GM23248 (cell line): ENCODE measurements at places on chromosomes 4 and X. TPM values are rescaled to one million over a fixed set of nuclear protein-coding genes. Genes with fewer than 3 reads are reported as not detected.

DNA sequence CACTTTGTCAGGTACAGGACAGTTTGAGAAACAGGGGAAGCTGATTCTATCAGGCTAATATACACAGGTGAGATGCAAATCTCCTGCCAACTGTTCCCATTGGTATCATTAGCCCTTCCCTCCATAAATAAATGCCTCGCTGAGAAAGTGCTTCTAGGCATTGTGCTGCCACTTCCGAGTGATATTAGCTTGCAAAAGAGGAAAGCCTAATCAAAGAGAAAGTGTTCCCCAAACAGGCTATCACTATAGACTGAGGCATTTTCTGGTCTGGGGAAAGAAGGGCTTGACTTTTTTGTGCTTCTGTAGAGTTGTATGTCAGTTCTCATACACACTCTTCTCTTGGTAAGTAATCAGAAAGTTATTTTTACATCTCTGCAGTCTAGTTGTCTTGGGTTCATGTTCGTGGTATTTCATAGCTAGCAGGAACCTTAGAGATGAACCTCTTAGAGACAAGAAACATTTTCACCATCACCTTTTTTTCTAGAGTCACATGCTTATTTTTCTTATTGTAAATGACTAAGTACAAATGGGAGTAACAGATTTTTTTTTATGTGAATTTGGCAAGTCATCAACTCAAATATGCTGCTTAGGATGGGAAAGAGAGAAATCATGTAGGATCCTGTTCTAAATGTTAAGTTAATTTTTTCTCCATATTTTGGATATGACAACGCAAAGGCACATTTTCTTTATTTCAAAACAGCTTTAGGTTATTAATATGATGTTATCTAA lies 1009.8 kb downstream of the ADGRL3 start:
- no peaks in the 10 kb centered on the region for H3K4me1 ChIP-seq
- H3K36me3 ChIP-seq, result no peaks in the 10 kb centered on the region
- no peak for DNase-seq
- H3K4me3 ChIP-seq, result no peak overlapping the region

- H3K4me3 ChIP-seq, result no peak overlapping the region
- DNase-seq, result peak; percentile 50
- no peaks in the 10 kb centered on the region for H3K27me3 ChIP-seq
- H3K36me3 ChIP-seq, result no peaks in the 10 kb centered on the region
Observed at GRCh38 chrX:17521871-17522693, 147.1 kb downstream of the NHS start.

DNA sequence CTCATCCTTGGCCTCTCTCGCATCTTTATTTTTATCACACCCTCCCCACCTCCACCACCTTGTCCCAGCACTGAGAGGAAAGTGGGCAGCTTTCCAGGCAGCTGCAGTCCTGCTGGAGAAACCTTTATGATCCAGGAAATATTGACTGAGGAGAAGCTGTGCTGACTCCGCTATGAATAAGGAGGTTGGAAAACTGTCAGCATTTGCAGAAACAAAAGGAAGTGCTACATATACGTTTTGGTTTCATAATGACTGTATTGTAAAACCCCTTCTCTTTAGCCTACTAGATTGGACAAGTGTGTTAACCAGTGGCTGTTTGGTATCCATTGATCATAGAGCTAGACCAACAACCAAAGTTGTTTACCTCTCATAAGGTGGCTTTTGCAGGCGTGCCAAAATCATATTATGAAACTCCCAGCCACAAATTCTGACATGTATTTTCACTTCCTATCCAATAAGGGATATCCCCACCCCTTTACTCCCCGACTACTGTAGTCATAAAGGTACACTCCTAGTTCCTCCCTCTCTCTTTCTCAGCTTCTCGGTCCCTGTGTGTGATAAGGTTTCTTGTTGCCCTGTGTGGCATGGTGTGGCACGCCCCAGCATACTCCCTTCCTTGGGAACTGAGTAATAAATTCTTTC lies 88.4 kb downstream of the GPR143 start:
- H3K36me3 ChIP-seq, result no peaks in the 10 kb centered on the region
- H3K27me3 ChIP-seq, result no peaks in the 10 kb centered on the region
- no peak overlapping the region for H3K27ac ChIP-seq
- H3K4me1 ChIP-seq, result no peaks in the 10 kb centered on the region
- peak; percentile 23 for DNase-seq
- no peak overlapping the region for H3K4me3 ChIP-seq

DNA sequence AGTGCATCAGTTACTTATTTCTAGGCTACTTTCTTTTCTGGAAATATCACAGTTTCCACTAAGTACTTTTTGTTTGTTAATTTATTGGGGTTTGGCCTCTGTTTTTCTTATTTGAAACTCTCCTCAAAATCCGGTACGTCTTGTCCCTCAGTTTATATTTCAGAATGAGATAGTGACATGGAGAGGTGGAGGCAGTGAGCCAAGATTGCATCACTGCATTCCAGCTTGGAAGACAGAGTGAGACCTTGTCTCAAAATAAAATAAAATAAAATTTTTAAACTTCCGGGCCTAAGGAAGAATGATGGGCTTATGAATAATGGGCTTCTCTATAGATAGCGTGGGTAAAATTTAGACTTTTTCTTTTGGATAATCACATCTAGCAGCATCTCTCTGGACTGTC lies 567.8 kb downstream of the TRIML1 start:
- no peaks in the 10 kb centered on the region for H3K36me3 ChIP-seq
- no peak overlapping the region for H3K4me3 ChIP-seq
- H3K27me3 ChIP-seq, result no peaks in the 10 kb centered on the region
- no peaks in the 10 kb centered on the region for H3K4me1 ChIP-seq
- no peak overlapping the region for H3K27ac ChIP-seq

GRCh38 chr4:87309625-87310024 lies 13.1 kb downstream of the HSD17B13 start:
- no peaks in the 10 kb centered on the region for H3K4me1 ChIP-seq
- no peaks in the 10 kb centered on the region for H3K36me3 ChIP-seq
- no peaks in the 10 kb centered on the region for H3K27me3 ChIP-seq
- H3K4me3 ChIP-seq, result no peak overlapping the region
- DNase-seq, result peak; percentile 46
- no peak overlapping the region for H3K27ac ChIP-seq

- no peak for DNase-seq
- H3K36me3 ChIP-seq, result peaks cover 13% of the 10 kb centered on the region
- no peaks in the 10 kb centered on the region for H3K4me1 ChIP-seq
- no peak overlapping the region for H3K4me3 ChIP-seq
- H3K27me3 ChIP-seq, result no peaks in the 10 kb centered on the region
Observed at GRCh38 chr4:147655639-147656038, 28.3 kb downstream of the PRMT9 start.

- no peaks in the 10 kb centered on the region for H3K4me1 ChIP-seq
- no peak for DNase-seq
- peaks cover 6% of the 10 kb centered on the region for H3K27me3 ChIP-seq
Observed at GRCh38 chr4:153809916-153810810, 21.3 kb upstream of the SFRP2 start.

- peaks cover 4% of the 10 kb centered on the region; the same call in 1 of the 2 replicates for H3K27me3 ChIP-seq
- H3K4me3 ChIP-seq, result no peak overlapping the region
- H3K27ac ChIP-seq, result no peak overlapping the region
- DNase-seq, result no peak
Observed at GRCh38 chr4:26126143-26126718, 194.6 kb upstream of the RBPJ start.

GRCh38 chr4:6916069-6916586 lies 6.5 kb downstream of the TBC1D14 start:
- H3K4me3 ChIP-seq, result no peak overlapping the region
- no peaks in the 10 kb centered on the region for H3K27me3 ChIP-seq
- DNase-seq, result no peak
- no peak overlapping the region for H3K27ac ChIP-seq
- no peaks in the 10 kb centered on the region for H3K4me1 ChIP-seq

GRCh38 chrX:15507005-15507404 lies 6.4 kb downstream of the BMX start:
- no peaks in the 10 kb centered on the region for H3K36me3 ChIP-seq
- no peaks in the 10 kb centered on the region; the same call in 1 of the 2 replicates for H3K27me3 ChIP-seq

DNA sequence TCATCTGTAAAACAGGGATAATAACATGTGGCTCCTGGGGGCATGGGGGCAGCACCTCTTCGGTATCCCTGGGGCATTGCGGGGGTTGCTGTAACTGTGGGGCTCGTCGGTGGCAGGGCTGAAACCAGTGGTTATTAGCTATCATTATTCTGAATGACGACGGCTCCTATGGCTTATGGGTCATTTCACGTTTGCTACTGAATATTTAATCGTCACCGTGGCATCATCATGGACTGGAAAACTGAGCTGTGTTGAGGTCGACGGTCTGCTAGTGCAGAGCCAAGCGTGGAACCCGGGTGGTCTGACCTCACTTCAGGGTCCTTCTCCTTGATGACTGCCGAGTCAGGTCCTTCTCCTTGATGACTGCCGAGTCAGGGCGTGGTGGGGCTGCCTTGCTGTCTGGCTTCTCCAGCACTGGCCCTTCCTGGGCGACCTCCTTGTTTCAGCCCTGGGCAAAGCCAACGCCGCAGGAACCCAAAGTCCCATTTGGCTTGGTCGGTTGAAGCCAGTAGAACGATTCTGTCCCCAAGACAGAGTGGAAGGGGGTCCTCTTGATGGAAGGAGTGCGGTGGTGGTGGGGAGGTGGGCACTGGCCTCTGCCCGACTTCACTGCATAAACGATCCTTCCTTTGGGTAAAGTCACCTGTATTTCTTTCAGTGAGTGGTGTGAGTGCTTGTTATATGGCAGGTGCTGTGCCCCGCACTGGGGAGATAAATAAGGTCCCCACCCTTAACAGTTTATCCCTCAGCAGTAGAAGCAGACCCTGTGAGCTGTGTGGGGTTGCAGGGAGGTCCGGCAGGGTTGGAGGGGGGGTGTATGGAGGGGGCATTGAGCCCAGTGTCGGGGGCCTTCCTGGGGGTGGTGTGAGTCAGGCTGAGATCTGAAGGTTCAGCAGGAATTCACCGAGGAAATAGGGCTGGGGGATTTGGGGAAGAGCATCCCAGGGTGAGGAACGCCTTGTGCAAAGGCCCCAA lies 40.8 kb downstream of the PSAPL1 start:
- H3K36me3 ChIP-seq, result no peaks in the 10 kb centered on the region
- H3K4me1 ChIP-seq, result no peaks in the 10 kb centered on the region

- no peaks in the 10 kb centered on the region for H3K27me3 ChIP-seq
- no peaks in the 10 kb centered on the region for H3K36me3 ChIP-seq
- H3K4me3 ChIP-seq, result no peak overlapping the region
- H3K4me1 ChIP-seq, result peaks cover 10% of the 10 kb centered on the region
- DNase-seq, result peak; percentile 92
Observed at GRCh38 chr4:185112104-185112503, 31.0 kb upstream of the SLC25A4 start.

DNA sequence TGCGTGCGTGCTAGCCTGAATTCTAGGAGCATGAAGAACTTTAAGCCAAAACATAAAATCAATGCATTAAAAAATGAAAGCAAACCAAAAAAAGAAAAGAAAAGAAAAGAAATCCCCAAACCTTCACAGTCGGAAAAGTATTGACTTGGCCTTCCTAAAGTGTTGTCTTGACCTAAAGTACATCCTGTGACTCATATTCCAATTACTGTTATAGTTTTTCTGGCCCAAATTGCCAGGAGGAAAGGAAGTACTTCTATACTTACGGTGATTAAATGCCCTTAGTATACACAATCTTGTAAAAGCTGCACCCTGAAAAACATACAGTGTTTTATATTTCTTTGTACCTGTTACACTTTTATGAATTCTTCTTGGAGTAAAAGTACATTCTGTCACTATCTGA lies 512.8 kb downstream of the ANKRD50 start:
- peaks cover 45% of the 10 kb centered on the region for H3K4me1 ChIP-seq
- H3K36me3 ChIP-seq, result no peaks in the 10 kb centered on the region
- no peaks in the 10 kb centered on the region for H3K27me3 ChIP-seq
- DNase-seq, result peak; percentile 65
- H3K4me3 ChIP-seq, result no peak overlapping the region

- no peak for DNase-seq
- no peaks in the 10 kb centered on the region for H3K36me3 ChIP-seq
- no peak overlapping the region for H3K27ac ChIP-seq
- no peaks in the 10 kb centered on the region for H3K4me1 ChIP-seq
- H3K4me3 ChIP-seq, result no peak overlapping the region
- H3K27me3 ChIP-seq, result no peaks in the 10 kb centered on the region
Observed at GRCh38 chrX:153797415-153798015, 3.0 kb downstream of the SSR4 start.

DNA sequence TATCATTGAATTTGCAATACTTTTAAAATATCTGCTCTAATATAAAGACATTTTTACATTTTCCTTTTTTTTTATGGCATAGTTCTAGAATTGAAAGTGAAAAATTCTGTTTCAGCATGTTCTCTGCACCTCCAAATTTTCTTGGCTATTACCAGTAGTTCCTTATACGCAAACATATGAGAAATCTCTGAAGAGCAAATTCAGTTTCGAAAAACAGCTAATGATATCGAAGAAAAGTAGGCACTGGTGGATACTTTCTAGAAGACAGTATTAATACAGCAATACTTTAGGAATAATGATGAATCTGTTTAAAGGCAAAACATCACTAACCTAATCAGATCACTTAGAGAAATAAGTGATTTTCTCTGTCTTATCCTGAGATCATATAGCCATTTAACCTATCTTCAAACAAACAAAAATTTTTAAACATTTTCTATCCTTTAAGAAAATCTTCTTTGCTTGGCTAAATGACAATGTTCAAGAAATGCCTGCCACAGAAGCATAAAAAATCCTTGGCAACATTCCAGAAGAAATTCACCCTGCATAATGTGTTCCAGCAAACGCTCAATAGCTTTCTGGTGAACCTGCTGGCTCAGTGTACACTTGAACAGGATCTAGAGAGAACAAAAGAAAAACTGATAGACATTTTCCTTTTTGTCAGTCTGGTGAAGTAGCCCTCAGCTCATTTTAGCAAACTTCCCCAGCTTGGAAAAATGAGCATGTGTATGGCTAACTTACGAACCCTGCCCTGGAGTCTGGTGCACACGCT lies 51.2 kb upstream of the KLF3 start:
- H3K27me3 ChIP-seq, result no peaks in the 10 kb centered on the region
- no peaks in the 10 kb centered on the region for H3K4me1 ChIP-seq
- DNase-seq, result no peak
- H3K27ac ChIP-seq, result no peak overlapping the region
- no peaks in the 10 kb centered on the region for H3K36me3 ChIP-seq

DNA sequence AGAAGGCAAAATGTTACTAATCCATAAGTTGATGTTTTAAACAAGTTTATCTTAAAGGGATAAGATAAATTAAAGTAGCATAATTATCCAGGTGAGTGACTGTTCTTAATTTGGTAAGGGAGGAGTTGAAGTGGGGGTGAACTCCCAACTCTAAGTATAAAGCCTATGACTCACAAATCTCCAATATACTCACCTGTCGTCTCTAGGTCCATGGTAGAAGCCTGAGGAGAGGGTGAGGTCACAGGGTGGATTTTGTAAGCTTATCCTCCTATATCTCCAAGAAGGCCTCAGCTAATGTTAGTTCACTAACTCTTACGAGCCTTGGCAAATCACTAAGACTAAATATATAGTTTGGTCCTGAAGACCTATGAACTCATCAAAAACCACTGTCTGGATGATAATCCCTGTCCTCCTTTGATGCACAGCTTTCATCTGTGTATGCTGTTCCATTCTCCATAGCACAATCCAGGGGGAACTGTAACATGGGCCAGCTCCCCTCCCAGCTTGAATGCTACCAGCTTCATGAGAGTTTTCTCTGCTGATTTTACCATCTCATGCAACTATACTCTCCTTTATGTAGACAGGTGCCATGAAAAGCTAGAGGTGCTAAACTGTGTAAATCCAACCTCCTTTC lies 158.7 kb downstream of the BTC start:
- H3K4me1 ChIP-seq, result peaks cover 28% of the 10 kb centered on the region
- no peak for DNase-seq
- H3K27me3 ChIP-seq, result peaks cover 16% of the 10 kb centered on the region
- no peak overlapping the region for H3K27ac ChIP-seq
- no peaks in the 10 kb centered on the region for H3K36me3 ChIP-seq

The PFKFB1 gene
- not detected in 2 replicates for total RNA-seq

The SLC25A14 gene
- 9.9 and 13.2 TPM in 2 replicates for total RNA-seq

The ZRSR2 gene
- total RNA-seq, result 1.4 and 4.1 TPM in 2 replicates

The ARMCX1 gene
- total RNA-seq, result 29.0 and 30.0 TPM in 2 replicates

The ARHGAP6 gene
- total RNA-seq, result 0.54 TPM in 1 of 2 replicates, not detected in the other

The FBXW7 gene
- 29.0 and 30.7 TPM in 2 replicates for total RNA-seq
